ENCODE measurements at places on chromosomes 1 and 21. TPM values are rescaled to one million over a fixed set of nuclear protein-coding genes. Genes with fewer than 3 reads are reported as not detected.

GRCh38 chr1:25990251-25990650, 7.6 kb downstream of the PAFAH2 start:
- no peak for DNase-seq

- no peak for DNase-seq
Measured at GRCh38 chr21:32612999-32613337, 791 bp upstream of the CFAP298 start.

- no peak for DNase-seq
Measured at GRCh38 chr1:218851586-218851985, 322.1 kb upstream of the LYPLAL1 start.

DNA sequence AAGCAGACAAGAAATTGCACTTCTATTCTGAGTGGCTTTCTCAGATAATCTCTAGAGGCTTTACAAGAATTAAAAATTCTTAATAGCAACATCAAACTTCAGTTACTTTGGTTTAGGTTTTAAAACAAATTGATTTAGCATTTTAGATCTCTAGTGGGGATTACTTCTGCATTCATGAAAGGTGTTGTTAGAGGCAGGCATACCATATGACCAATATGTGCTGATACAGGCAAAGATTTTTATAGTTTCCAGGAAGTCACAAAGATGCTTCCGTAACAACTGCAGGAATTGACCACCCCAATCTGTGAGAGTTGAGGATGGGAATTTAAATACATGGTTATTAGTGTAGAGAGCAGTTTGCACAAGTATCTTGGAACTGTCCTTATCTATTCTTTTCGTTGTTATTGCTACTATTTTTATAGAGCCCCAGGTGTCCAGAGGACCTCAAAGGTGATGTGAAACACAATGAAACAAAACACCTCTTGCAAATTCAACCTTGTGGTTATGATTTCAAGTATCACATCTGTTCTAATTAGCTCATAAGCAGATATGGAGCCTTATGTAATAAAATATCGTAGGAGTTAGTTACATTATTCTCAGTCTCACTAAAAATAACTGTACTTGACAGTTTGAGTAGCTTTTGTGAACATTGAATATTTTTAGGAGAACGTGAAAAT, 512.7 kb upstream of the ADGRL4 start:
- DNase-seq = no peak

DNA sequence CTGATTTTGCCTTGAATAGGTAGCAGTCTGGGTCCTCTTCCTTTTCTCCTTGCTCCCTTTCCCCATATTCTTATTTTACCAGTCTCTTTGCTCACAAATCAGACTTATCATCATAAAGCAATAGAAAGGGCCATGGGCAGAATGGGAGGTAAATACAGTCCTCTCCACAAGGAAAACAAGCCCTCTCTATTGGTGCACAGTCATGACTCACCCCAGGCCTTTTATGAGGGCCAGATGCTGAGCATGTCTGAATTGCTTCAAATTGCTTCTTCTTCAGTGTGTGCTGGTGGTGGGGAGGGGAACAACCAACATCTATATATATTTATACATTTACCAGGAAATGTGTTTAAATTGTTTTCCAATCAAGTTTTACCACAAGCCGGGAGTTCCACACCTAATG, 75.2 kb downstream of the GFI1 start:
- no peak for DNase-seq

GRCh38 chr1:55781944-55782482, 566.8 kb upstream of the USP24 start:
- DNase-seq = no peak

GRCh38 chr1:30314591-30314990, 408.8 kb downstream of the MATN1 start:
- no peak for DNase-seq

GRCh38 chr1:205775015-205775716, at the start of gene RAB29:
RAB29 (minus strand) TSS chr1:205775482; CDS start chr1:205774956, 526 bp downstream.
- peak; percentile 89 for DNase-seq

- DNase-seq = no peak
Measured at GRCh38 chr1:208264469-208265121, 20.4 kb upstream of the PLXNA2 start.

DNA sequence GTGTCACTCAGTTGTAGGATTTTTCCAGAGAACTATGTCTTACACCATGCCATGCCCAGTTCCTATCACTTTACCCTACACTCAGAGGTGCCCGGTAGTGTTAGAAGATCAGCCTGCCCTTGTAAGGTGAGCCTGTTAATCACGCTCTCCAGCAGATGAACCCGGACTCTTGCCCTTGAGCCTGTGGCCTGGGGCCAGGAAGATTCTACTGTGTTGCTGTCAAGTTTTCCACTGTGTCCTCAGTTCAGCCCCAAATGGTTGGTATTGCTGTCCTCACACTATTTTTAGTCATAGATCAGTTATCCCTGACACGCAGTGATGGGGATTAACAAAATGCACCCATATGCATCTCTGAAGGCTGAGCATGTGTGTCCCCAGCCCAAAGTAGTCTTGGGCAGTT, 105.0 kb upstream of the SPAG17 start:
- DNase-seq = no peak

- DNase-seq = no peak
Measured at GRCh38 chr1:230842801-230843200, 25.5 kb downstream of the C1orf198 start.

DNA sequence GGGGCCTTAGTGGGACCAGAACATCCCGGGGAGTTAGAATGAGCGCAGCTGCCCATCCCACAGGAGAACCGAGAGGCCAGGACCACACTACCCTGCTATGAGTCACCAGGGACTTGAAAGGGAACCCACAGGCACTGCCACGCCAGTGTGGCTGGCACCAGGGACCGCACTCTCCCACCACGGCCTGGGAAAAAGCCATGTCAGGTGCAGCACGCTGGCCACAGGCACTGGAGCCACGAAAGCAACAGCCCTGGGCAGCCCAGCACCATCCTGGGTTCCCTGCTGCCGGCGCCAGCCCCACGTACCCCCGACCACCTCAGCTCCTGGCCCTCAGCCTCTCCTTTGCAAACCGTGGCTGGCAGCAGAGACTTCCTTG, 14.1 kb upstream of the TMEM240 start:
- no peak for DNase-seq

DNA sequence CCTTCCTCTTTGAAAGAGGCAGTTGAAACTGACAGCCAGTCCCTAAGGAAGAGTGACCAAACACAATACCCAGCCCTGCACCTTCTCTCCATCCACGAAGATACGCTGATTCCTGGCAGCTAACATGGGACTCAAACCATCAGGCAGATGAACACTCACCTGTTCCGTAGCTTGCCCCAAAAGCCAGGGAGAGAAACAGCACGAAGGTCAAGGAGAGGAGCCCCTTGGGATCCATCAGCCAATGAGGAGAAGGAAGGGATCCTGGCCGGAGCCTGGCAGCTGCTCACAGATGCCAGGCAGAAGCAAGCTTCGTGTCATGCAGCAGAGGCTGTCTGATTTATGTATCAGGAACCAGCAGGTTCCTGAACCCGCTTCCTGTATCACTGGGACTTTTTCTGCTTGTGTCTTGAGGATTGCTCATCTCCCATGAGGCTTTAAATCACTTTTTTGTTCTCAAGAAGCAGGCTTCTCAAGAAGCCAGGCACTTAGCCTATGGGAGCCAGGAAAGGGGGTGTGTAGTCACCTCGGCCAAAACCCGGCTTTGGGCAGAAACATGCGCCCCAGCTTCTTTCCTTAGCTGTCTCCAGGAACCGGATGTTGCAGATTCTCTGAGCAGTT, at the start of gene SLAMF1:
TSS of gene SLAMF1 (minus strand) at position 334 of the 618 bp plus-strand sequence. CDS start at position 235, 99 bp downstream.
- DNase-seq = no peak

- peak; percentile 89 for DNase-seq
Measured at GRCh38 chr1:117284399-117285215, 73.9 kb upstream of the VTCN1 start.

- DNase-seq = no peak
Measured at GRCh38 chr1:44546403-44547053, 127.8 kb downstream of the TMEM53 start.

DNA sequence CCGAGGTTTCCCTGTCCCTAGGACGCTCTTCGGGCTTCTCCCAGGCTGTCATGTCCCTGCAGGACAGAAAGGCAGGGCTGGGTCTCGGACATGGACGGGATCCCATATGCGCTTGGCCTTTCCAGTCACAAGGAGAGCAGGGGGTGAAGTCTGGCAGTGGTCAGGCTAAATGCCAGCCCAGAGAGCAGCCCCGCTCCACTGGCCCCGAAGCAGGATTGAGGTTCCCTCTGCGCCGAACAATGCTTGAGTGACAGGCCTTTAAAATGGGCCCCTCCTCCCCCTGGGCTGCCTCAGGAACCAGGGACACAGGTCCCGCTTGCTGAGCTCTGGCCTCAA, 12.7 kb downstream of the DRAXIN start:
- no peak for DNase-seq

GRCh38 chr1:52168373-52169080, 26.6 kb downstream of the ZFYVE9 start:
- no peak for DNase-seq

- DNase-seq = no peak
Measured at GRCh38 chr1:152646656-152647055, 16.5 kb upstream of the LCE2D start.

- DNase-seq = peak; percentile 55
Measured at GRCh38 chr1:27087371-27088220, 67.3 kb downstream of the SLC9A1 start.

GRCh38 chr1:92826792-92827191, 5.0 kb upstream of the RPL5 start:
- DNase-seq = no peak

GRCh38 chr1:243850202-243850451, at the start of gene AKT3:
AKT3 (minus strand) TSS chr1:243850243; CDS start chr1:243843170, 7,073 bp downstream.
- peak; percentile 73 for DNase-seq

GRCh38 chr1:233240829-233241682, 54.5 kb downstream of the PCNX2 start:
- peak; percentile 58 for DNase-seq

GRCh38 chr1:52355436-52355835, 10.6 kb downstream of the CC2D1B start:
- no peak for DNase-seq

DNA sequence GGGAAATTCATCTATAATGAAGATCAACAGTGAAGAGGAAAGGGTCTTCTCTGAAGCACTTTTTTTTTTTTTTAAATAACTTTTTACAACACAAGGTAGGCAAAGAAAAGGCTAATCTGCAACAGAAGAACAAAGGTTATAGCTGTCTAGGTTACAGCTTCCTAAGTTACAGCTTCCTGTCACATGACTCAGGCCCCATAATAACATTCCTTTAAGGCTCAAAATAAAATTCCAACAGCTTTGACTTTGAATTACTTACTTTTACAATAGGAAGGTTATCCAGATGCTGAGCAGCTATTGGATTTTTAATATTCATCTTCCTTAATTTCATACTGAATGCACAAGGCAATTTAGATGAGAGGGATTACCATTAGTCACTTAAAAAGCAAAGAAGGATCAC, 40.4 kb upstream of the TMEM61 start:
- DNase-seq = no peak

GRCh38 chr1:212152869-212153268, 117.3 kb downstream of the DTL start:
- no peak for DNase-seq

- DNase-seq = no peak
Measured at GRCh38 chr1:29754573-29755375, 518.5 kb downstream of the PTPRU start.

GRCh38 chr1:111221276-111221632, 6.3 kb upstream of the CHI3L2 start:
- DNase-seq = no peak

- DNase-seq = peak; percentile 37
Measured at GRCh38 chr1:116374353-116375147, 1.5 kb downstream of the ATP1A1 start.

GRCh38 chr1:221696027-221696426, 45.9 kb downstream of the DUSP10 start:
- no peak for DNase-seq

- no peak for DNase-seq
Measured at GRCh38 chr1:223337174-223337869, 26.7 kb downstream of the SUSD4 start.

DNA sequence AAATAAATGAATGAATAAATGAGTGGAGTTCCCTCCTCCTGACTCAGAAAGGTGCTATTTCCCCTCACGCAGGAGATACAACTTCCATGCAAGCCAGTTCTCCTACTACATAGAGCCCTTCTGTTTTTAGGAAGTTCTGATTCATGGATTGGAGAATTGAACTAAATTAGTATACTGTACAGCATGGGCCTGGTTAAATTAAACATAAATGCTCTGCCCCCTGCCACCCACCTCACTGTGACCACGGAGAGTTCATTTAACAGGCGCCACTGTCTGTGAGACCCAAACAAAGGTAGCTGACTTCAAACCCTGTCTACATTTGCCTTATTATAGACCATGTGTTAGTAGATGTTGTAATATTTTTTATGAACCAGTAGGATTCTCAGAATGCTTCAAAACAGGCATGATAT, 9.1 kb upstream of the IRF2BP2 start:
- no peak for DNase-seq

DNA sequence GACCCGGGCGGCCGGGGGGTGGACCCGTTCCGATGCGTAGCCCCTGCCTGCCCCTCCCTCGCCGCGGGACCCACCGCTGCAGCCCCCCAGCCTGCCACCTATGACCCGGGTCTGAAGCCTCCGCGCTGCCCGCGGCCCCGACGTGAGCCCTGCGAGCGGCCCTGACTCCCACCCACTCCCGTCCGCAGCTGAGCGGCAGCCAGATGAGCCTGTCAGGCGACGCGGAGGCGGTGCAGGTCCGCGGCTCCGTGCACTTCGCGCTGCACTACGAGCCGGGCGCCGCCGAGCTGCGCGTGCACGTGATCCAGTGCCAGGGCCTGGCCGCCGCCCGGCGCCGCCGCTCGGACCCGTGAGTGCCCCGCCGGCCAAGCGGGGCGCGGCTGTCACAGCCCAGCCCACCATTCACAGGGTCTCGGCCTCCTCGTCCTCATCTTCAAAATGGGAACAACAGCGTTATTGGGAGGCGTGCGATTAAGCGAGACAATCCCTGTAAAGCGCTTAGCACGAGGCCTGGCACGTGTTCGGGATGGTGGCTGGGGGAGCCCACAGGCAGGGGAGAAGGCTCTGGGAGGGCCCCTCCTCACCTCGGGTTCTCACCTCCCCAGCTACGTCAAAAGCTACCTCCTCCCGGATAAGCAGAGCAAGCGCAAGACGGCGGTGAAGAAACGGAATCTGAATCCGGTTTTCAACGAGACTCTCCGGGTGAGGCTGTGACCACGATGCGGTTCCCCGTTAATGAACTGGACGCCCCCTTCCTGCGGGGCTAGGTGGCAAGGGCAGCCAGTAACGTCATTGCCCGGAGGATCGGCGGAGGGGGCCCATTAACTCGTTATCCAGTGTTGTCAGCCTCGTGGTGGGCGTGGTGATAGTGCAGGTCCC, 8.2 kb downstream of the SYTL1 start:
- DNase-seq = no peak

Gene SLX9
- 34.9 TPM for total RNA-seq

Gene APOBEC4
- total RNA-seq = not detected

Gene FCRL2
- 0.03 TPM for total RNA-seq

Gene NBPF20
- total RNA-seq = 2.8 TPM

Gene AADACL3
- not detected for total RNA-seq

Gene SLC35A3
- 24.4 TPM for total RNA-seq

Gene KRTAP12-2
- total RNA-seq = not detected

Gene HSD3B1
- not detected for total RNA-seq

Gene TSSK3
- total RNA-seq = 0.32 TPM

Gene ZNF683
- total RNA-seq = not detected

Gene CGN
- 2.7 TPM for total RNA-seq

Gene AADACL4
- not detected for total RNA-seq

Gene GJA9
- not detected for total RNA-seq

Gene KIF14
- 10.2 TPM for total RNA-seq

Gene AUNIP
- total RNA-seq = 7.0 TPM

Gene FAM177B
- not detected for total RNA-seq

Gene BLACAT1
- total RNA-seq = 0.87 TPM

Data from SK-MEL-5 (cell line).